ENCODE measurements at places on chromosomes 5 and 9. TPM values are rescaled to one million over a fixed set of nuclear protein-coding genes. Genes with fewer than 3 reads are reported as not detected.

The ARID3C gene
- not detected for total RNA-seq

The MRPS30 gene
- 168 TPM for total RNA-seq

The DNM1 gene
- total RNA-seq = 83.8 TPM

The DDX4 gene
- total RNA-seq = not detected

The BTNL8 gene
- total RNA-seq = 0.13 TPM
